Suprapubic skin (tissue), 4 donors: ENCODE measurements at places on chromosomes 6 and 20. TPM values are rescaled to one million over a fixed set of nuclear protein-coding genes. Genes with fewer than 3 reads are reported as not detected.

DNA sequence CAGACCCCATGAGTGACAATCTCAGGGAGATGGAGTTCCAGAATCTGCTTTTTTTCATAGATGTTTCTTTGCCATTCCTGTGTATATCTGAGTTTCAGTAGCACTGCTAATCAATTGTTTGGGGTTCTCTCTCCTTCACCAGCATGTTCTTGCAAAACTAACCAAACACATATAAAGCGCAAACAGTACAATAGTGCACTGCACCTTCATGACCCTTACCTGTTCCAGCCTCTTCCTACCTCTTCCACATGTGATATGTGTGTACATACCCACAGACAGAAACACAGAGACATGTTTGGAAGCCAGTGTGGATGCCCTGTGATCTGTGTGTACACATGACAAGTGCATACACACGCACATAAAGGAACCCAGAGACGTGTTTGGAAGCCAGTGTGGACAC is 1.8 kb upstream of the CEP43 start:
- DNase-seq = no peak

The CLPSL2 gene
- not detected for total RNA-seq

DNA sequence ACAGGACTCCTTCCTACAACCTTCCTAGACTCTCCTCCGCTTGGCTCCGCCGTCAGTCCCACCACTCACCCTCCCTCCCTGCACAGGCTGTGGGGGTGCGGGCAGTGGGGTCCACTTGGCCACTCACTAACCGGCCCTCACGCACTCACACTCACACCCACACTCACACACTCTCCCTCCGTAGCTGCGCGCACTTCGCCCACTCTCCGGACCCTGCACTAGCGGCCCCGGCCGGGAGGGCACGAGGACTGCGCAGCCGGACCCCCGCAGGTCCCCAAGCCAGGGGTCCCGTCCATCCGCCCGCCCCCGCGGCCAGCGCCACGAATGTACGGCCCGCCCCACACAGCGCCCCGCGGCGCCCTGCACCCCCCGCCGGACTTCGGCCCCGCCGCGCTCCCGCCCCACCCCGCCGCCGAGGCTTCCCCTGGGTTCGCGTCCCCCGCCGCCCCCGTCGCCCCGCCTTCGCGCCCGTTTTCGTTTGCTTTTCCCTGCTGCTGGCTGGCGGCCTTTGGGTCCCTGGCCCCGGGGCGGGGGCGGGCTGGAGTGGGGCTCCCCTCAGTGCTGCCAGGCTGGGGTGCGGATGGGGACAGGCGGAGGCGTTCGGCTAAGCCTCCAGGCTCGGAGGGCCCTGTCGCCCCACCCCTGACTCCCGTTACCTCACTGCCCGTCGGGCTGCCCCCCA is 23.0 kb upstream of the SLC22A7 start:
- DNase-seq = no peak

DNA sequence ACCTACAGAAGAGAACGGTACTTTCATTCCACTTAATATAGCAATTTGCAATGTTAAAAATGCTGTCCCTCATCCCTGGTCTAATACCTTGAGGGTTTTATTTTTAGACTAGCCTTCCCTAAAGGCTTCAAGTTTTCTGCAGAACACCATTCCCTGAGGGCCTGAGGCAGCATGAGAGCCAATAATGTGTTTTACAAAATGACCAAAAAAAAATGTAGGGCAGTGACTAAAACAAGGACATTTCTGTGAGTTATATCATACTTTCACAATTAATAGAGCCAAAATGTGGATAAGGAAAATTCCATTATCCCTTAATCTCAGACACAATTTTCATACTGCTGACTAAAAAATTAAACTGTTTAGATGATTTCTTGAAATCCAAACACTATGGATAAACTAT is 22.7 kb downstream of the GPR63 start:
- DNase-seq = no peak

The EYS gene
- total RNA-seq = not detected

The ACTL10 gene
- 4.9 TPM for total RNA-seq

The TFAP2C gene
- total RNA-seq = 100 TPM
